ENCODE measurements at places on chromosomes 2 and 18.

GRCh38 chr2:238901461-238902057, 53.7 kb downstream of the TWIST2 start:
- no peak for DNase-seq

DNA sequence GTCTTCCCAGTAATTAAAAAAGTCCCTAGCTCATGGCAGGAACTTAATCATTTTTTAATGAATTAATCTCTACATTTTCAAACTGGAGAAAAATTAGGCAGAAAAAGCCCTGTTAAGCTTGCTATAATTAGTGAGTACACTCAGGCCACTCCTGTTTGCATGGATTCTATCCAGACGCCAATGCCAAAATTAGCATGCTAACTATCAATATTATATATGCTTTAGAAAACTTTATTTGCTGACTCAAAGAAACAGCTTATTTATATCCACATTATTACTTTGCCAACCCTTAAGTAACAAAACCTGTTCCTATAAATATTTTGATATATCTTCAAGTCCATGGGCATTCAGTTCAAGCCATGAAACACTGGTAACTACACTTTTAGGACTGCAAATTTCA, 90.9 kb downstream of the SMC6 start:
- no peak for DNase-seq

GRCh38 chr18:72986103-72986502, 118.3 kb upstream of the NETO1 start:
- no peak for DNase-seq

DNA sequence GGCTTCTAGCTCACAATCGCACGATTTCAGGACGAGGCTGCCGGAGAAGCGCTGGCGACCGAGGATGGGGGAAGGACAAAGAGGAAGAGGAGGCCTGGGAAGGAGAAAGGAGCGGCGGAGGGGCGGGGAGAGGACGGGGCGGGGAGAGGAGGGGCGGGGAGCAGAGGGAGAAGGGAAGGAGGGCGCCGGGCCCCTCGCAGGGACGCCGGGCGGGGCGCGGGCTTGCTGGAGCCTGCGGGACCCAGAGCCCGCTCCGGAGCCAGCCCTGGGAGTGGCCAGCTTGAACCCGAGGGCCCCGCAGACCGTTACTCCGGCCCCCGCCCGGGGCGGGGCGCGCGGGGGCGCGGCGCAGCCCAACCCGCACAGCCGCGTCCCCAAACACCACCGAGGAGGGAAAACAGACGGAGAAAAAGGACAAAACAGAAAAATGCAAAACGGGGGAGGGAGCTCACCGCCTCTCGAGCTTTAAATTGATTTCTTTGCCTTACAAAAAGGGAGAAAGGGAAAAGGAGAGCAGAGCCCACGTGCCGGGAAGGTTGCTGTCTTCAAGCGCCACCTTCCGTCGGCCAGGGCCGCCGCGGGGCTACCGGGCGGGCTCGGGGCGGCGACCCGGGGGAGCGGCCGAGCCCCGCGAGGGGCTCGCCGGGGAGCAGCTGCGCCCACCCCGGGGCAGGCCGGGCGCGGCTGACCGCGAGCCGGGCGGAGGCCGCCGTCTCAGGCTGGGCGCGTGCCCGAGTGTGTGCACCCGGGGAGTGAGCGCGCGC, 781 bp upstream of the SOX11 start:
- DNase-seq = no peak

DNA sequence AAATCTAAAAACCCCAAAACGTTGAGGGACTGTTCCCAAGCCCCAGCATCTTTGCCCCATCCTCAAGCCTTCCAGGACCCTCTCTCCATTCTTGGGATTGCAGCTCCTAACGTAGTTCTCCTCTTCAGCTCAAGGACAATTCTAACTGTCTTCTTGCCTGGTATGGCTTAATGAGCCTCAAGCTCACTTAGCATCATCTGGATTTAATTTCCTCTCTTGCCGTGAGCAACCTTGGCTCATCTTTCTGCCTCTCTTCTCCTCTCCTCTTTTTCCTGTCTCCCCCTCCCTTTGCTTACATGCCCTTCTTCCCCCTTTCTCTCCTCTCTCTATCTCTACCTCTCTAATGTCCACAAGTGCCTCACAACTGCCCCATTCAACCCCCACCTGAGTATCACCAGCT, 44.2 kb downstream of the TACR1 start:
- DNase-seq = no peak

- no peak for DNase-seq
Observed at GRCh38 chr2:154133823-154134222, 262.1 kb downstream of the GALNT13 start.

All from stimulated activated CD8-positive, alpha-beta memory T cell treated with anti-CD3 and anti-CD28 coated beads, Interleukin-7, amount 100 ng/mL, for 4 hours (primary cell).